Activated CD4-positive, alpha-beta memory T cell treated with anti-CD3 and anti-CD28 coated beads for 36 hours (primary cell): ENCODE measurements at places on chromosomes 1 and 21. TPM values are rescaled to one million over a fixed set of nuclear protein-coding genes. Genes with fewer than 3 reads are reported as not detected.
A peak's percentile ranks its signal among the peaks of the same experiment; 100 is the strongest.

The TADA1 gene
- total RNA-seq = 18.3 TPM

The SLAMF6 gene
- 38.3 TPM for total RNA-seq

DNA sequence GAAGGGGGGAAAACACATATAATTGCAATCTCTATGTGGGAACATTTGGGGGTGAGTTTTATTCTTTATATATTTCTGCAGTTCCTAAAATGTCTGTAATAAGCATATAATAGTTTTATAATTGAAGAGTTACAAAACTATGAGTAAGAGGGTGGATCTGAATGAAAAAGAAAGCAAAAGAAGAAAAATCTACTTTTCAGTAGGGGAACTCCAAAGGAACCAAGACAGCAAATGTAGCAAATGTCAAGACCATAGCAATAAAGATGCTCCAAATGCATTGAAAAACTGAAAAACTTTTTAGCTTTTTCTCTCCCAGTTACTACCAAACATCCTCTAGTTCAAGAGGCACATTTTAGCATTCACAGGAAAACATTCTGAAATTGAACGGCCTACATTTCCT lies 434.8 kb downstream of the LMO4 start:
- no peaks in the 10 kb centered on the region for H3K27me3 ChIP-seq
- H3K27ac ChIP-seq = no peak overlapping the region
- H3K4me1 ChIP-seq = peaks cover 2% of the 10 kb centered on the region

GRCh38 chr1:198918920-198919319 lies 280.1 kb downstream of the PTPRC start:
- H3K27ac ChIP-seq = no peak overlapping the region
- H3K36me3 ChIP-seq = no peaks in the 10 kb centered on the region
- peaks cover 47% of the 10 kb centered on the region for H3K4me1 ChIP-seq

GRCh38 chr1:11492235-11492634 lies 13.3 kb downstream of the DISP3 start:
- DNase-seq = no peak
- peaks cover 9% of the 10 kb centered on the region for H3K27me3 ChIP-seq
- no peak overlapping the region for H3K27ac ChIP-seq
- no peak overlapping the region for H3K4me3 ChIP-seq
- no peaks in the 10 kb centered on the region for H3K4me1 ChIP-seq
- no peaks in the 10 kb centered on the region for H3K36me3 ChIP-seq

DNA sequence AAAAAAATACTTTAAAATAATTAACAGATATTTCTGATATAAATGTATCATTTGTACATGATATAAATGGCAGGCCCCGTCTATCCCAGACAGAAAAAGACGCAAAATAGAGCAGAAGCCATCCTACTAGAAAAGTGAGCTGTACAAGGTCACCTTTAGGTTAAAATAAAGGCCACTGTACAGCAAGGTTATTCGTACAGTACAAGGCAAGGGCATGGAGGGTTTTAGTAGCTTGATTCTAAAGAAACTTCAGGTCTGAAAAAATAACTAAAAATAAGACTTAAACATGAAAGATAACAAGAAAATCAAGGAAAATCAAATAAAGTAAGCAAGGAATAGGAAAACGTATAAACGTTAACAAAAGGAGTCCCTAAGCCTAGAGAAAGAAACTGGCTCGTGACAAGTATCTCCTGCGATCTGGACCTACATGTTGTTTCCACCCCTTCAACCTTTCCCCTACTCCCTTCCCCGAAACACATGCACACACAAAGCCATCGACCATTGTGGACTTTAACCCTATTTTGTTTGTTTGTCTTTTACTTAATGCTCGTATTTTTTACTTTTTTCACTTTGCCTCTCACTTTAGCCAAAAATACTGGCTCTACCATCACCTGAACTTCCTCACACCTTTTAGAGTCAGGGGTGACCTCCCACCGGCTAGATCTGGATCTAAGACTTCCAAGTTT lies 26.5 kb upstream of the SLC30A10 start:
- no peak overlapping the region for H3K27ac ChIP-seq
- no peaks in the 10 kb centered on the region for H3K36me3 ChIP-seq
- no peaks in the 10 kb centered on the region for H3K4me1 ChIP-seq
- no peaks in the 10 kb centered on the region for H3K27me3 ChIP-seq
- no peak for DNase-seq
- no peak overlapping the region for H3K4me3 ChIP-seq

- H3K4me1 ChIP-seq = no peaks in the 10 kb centered on the region
- no peaks in the 10 kb centered on the region for H3K36me3 ChIP-seq
- DNase-seq = no peak
- H3K4me3 ChIP-seq = no peak overlapping the region
- H3K27ac ChIP-seq = no peak overlapping the region
Measured at GRCh38 chr1:71561729-71562128, 480.9 kb upstream of the ZRANB2 start.

GRCh38 chr1:98049370-98050135 lies 128.7 kb upstream of the DPYD start:
- DNase-seq = peak; percentile 20
- H3K27ac ChIP-seq = no peak overlapping the region
- H3K4me3 ChIP-seq = no peak overlapping the region
- peaks cover 61% of the 10 kb centered on the region for H3K27me3 ChIP-seq
